A673 (cell line): ENCODE measurements at places on chromosomes 6 and 20. TPM values are rescaled to one million over a fixed set of nuclear protein-coding genes. Genes with fewer than 3 reads are reported as not detected.

FRK gene
- 10.0 and 12.3 TPM in 2 replicates for total RNA-seq

SLC22A1 gene
- 1.6 and 3.3 TPM in 2 replicates for total RNA-seq

COL9A3 gene
- total RNA-seq = 8.4 and 11.7 TPM in 2 replicates

DNA sequence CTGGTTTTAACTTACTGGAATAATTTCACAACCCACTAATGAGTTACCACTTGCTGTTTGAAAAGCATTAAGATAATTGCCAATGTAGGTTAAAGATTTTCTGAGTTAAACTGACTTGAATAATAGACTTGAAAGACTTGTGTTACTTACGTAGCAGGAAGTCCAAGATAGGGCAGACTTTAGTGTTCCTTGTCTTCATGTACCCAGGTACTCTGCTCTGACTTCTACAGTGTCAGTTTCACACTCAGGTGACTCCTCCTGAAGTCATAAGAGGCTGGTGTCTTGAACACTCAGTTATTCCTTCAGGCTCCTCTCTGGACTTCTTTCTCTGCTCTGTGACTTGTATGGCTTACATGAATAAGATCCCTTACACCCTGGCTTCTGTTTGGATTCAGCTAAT is 76.3 kb upstream of the SGK1 start:
- DNase-seq = no peak

- no peak for DNase-seq
Measured at GRCh38 chr6:147691446-147691845, 183.0 kb downstream of the SAMD5 start.

GRCh38 chr20:23507346-23507745 is 16.4 kb downstream of the CST8 start:
- DNase-seq = no peak

DNA sequence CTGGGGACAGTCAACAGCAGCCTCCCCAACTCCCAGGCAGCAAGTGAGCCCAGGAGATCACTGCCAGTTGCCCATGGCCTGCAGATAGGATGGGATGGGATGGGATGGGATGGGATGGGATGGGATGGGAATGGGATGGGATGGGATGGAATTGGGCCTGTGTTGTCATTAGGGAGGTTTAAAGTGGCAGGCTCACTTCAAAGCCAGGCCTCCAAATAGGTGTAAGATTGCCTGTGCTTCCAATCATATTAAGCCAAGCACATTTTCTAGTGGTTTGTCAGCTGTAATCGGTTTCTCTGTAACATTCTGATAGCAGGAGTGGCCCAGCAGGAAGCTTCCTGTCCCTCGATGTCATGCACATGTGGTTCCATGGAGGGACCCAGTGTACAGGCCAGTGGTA is 82.7 kb upstream of the NXT1 start:
- no peak for DNase-seq

- no peak for DNase-seq
Measured at GRCh38 chr6:11323666-11324452, 91.4 kb upstream of the NEDD9 start.

DNA sequence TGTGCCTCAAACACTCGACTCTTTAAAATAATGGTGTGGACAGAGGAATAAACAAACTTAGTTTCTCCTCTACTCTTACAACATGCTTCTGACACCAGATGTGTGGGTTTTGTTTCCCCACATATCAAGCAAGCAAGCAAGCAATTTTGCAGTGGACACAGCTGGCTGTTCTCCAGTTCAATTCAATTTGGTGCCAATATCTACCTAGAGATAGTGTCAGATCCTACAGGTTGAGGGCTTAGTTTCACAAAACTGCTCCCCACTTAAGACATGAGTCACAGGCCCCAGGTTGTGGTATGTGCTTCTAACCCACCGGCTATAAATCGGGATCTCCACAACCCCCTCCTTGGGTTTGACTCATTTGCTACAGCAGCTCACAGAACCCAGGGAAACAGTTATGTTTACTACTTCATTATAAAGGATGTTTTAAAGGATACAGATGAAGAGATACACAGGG is 131.4 kb upstream of the TRAF3IP2 start:
- no peak for DNase-seq

DNA sequence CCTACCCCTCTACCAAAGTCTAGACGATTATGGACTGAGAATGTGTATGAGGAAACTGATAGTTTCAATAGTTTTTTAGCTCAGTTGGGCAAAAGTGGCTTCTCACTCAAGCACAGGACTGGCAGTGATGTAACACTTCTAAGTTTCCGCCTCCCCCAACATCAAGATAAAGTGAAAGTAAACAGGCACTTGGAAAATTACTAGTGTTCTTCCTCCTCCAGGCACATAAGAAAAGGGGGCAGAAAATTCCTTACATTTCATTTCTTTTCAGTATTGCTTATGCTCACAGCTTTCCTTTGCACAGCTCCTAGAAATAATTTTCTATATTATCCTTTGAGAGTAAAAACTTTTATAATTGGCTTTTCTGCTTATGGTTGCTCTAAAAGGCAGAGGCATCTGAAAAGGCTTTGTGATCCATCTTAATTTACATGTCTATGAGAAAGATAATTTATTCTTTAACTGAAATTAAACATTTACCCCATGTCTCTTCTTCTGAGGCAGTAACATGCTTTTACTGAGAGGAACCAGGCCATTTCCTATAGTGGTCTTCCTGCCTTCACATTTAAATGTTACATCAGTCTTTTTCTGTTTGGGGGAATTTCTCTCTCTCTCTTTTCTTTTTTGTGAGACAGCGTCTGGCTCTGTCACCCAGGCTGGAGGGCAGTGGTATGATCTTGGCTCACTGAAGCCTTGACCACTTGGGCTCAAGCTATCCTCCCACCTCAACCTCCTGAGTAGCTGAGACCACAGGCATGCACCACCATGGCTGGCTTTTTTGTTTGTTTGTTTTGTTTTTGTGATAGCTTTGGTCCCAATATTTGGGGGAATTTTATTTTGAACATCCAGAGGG is 65.0 kb upstream of the EEF1A1 start:
- DNase-seq = peak; percentile 81

GRCh38 chr6:153949616-153950015 is 89.4 kb upstream of the OPRM1 start:
- no peak for DNase-seq
